ENCODE measurements at places on chromosomes 13 and 19. TPM values are rescaled to one million over a fixed set of nuclear protein-coding genes. Genes with fewer than 3 reads are reported as not detected.

GRCh38 chr13:107459430-107459829 lies 755.9 kb downstream of the LIG4 start:
- no peak for DNase-seq

DNA sequence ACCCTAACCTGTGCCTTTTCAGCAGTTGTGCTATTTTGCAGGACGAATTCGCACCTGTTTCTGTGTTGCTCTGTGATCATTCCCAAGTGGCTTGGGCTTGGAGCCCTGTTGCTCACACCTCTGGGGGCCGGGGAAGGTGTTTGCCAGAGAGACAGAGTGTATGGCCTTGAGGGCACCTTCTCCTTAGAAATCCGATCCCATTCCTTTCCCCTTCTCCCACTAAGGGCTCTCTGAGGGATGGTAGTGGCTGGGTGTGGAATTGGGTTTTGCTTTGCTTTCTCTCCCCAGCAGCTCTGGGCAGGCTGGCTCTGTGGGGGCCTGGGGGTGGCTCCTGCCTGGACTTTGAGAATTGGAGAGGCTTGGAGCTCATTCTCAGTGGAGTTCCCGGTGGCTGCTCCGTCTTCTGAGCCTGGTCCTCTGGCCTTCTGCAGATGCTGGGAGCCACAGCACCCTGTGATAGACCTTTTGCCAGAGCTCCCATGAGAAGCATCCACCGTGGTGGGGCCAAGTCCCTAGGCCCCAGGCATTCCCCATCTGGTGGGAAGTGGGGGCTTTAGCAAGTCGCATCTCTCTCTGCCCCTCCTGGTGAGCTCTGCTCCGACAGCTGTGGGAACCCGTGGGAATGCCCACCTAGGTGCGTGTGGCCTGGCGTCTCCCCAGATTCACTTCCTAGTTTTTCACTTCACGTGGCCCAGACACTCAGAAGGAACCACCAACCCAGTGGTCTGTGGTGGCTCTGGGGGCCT lies 26.1 kb downstream of the ATP11A start:
- no peak for DNase-seq

DNA sequence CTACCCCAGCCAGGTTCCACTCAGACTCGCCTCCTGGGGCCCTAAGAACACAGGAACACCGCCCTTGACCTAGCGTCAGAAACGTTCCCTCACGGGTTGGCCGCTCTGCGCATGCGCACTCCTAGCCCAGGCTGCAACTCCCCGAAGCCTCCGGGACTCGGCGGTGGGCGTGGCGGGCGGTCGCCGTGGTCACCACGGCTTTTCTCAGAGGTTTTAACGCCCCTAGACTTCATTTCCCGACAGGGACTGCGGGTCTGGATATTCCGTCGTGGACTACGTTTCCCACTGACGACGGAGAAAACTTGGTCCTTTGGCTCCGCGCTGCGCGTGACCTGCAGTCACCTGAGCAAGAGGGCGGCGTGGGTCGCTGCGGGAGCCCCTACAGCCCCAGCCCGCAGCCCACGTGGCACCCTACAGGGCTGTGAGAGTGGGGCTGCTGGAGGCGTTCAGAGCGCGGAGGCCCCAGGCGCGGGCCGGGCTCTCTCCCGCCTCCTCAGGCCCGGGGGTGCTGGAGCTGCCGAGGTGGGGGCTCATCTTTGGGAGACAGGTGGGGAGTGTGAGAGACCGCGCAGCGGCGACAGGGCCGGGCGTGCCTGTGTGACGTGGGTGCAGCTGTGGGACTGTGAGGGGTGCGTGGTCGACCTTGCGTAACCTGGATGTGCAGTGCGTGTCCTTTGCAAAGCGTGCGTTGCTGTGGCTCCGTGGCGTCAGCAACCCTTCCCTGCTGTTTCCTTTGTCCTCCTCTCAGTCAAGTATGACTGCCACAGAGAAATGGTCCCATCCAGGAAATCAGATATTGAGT lies 38.0 kb upstream of the ZNF573 start:
- peak; percentile 15 for DNase-seq

- DNase-seq: no peak
Observed at GRCh38 chr13:39760521-39760920, 105.1 kb downstream of the COG6 start.

Gene OR7A5
- not detected for total RNA-seq

Gene MYH14
- 11.1 TPM for total RNA-seq

Gene GARIN5A
- total RNA-seq: 0.56 TPM

DNA sequence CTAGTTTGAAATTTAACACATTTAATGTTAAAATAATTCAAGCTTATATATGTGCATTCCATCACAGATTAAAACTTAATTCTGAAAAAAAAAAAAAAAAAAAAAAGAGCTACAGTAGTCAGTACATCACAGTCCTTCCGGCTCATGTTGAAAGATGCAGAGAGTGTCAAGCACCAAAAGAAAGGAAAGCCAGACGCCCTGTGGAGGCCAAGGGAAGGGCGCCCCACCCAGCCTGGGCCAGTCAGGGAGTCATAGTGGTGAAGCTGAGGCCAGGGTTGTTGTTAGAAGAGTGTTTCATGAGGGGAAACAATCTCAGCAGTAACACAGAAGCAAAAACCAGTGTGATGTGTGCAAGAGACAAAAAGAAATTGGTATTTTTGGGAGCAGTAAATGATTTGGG lies 375.3 kb downstream of the MTUS2 start:
- DNase-seq: no peak

DNA sequence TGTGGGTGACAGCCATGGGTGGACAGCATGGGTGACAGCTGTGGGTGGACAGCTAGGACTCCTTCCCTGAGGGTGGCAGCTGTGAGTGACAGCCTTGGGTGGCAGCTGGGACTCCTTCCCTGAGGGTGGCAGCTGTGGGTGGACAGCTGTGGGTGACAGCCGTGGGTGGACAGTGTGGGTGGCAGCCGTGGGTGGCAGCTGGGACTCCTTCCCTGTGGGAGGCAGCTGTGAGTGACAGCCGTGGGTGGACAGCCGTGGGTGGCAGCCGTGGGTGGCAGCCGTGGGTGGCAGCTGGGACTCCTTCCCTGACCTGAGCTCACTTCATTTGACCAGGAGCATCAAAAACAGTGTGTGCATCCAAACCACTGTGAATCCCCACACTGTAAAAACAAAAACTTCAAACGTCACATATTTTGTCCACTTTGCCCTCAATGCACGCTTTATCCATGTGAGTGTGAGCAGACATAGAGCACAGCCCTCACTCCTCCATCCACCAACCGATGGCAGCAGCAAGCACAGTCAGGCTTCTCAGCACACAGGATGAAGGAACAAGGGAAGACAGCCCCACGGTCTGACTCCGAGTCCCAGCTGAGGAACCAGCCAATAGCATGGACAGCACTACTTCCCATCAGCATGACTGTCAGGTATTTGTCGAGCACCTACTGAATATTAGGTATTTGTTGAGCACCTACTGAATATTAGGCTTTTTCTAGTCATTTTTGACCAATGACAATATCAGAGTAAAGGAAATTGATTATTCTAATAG lies 1.6 kb upstream of the CFAP97D2 start:
- no peak for DNase-seq

DNA sequence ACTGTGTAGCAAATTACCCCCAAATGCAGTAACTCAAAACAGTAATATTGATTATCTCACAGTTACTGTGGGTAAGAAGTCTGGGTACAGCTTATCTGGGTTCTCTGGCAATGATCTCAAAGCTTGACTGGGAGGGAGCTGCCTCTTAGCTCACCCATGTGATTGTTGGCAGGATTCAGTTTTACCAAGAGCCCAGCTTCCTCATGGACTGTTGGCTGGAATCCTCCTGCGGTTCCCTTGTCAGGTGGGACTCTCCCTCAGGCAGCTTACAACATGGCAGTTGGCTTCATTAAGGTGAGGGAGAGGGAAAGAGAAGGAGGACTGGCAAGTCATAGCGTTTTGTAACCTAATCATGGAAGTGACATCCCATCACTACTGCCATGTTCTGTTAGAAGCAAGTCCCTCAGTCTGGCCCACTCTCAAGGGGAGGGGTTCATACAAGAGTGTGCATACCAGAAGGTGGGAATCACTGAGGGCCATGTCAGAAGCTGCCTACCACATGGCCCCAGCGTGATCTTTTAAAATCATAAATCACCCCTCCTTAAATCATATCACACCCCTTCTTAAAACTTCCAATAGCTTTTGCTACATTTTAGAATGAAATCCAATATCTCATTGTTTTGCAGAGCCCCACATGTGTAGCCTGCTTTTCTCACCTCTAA lies 108.1 kb downstream of the OLFM4 start:
- DNase-seq: no peak

Data from thoracic aorta (tissue), 2 donors.